Fibroblast of skin of left biceps (primary cell): ENCODE measurements at places on chromosomes 4 and X.

- DNase-seq = no peak
Observed at GRCh38 chrX:121571333-121571732, 523.9 kb downstream of the GLUD2 start.

DNA sequence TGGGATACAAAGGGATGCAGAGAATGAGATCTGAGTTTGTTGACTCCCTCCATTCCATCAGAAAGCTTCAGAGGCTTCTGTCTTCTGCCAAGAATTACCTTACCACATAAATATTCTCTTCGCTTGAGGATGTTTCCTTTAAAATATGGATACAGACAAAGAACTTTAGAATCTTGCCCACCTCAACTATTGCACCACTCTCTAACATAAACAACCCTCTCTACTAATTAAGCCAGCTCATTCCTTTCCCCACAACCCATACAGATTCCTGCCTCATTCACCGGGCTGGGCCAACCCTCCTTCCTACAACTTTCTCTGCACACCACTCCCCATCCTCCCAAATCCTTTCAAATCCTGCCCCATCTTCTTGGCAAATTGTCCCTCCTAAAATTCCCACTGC is 315.8 kb downstream of the RAB28 start:
- no peak for DNase-seq

DNA sequence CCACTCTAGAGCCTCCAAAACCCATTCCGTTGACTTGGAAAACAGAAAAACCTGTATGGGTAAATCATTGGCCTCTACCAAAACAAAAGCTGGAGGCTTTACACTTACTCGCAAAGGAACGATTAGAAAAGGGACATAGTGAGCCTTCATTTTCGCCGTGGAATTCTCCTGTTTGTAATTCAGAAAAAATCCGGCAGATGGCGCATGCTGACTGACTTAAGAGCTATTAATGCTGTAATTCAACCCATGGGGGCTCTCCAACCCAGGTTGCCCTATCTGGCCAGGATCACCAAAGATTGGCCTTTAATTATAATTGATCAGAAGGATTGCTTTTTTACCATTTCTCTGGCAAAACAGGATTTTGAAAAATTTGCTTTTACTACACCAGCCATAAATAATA is 60.8 kb downstream of the ZNF732 start:
- no peak for DNase-seq

GRCh38 chrX:148872161-148872535 is 371.7 kb downstream of the AFF2 start:
- no peak for DNase-seq

DNA sequence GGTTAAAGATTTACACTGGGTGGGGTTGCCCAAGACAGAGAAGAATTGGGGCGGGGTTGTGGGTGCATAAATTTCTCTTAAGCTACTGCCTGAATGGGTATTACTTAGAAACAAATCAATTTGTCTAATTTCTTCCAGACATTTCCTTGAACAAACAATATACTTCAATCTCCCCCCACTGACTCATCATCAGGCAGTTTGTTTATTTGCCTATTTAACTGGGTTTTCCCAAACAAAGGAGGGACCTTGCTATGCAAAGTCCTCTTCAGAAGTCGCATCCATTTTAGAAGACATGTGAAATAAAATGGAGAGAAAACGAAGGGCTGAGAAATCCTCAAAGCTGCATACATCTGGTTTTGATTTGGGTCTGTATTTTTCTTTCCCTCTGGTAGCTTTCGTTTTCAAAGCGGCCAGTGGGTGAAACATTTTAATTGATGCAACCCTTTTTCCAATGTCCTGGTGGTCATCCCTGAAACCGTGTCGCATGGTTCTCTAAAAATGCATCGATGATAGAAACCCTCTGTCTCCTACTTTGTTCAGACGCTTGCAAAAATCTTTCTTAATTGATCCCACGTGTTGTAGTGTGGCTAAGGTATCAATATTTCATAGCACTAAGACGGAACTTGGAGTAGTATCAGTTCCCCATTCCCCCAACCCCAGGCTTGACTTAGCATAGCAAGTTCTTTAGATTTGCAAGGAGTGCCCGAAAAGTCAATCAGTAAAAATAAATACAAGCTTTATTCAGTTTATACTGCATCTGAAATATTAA is 115.1 kb upstream of the MXRA5 start:
- peak; percentile 33 for DNase-seq

- DNase-seq = no peak
Observed at GRCh38 chrX:9438933-9439494, 25.8 kb upstream of the TBL1X start.

- no peak for DNase-seq
Observed at GRCh38 chr4:145799223-145799622, 119.3 kb downstream of the C4orf51 start.
